ENCODE measurements at places on chromosomes 6 and 20.

DNA sequence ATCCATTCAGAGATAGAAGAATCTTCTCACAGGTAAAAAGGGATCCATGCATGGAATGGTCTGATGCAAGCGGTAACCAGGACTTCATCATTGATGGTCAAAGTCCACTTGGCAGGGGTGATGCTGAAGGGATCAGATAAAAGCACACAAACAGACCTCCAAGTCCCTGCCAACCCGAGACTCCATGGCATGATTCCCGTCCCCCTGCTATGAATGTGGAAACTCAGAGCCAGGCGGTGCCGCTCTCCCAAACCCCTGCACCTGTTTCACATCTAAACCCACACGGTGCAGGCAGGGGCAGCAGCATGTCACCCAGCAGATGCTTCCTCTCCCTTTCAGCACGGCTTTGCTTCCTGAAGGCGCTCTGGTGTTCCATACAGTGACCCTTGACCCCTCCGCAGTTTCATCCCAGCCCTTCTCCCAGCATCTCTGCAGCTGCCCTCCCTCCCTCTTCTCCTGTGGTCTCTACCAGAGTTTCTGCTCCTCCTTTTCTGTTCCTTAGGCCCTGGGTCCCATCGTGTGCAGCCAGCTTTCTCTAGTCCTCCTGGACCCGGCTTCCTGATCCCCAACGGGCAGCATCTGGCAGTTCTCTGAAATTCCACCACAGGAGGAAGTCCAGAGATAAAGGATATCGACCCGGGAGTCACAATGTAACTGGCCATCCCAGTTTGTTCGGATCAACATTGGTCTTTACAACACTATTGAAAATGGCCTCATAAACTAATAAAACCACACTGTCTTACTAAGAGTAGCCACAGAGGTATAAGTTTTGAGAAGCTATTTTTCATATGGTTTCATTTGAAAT is 235.0 kb downstream of the TTLL2 start:
- DNase-seq: no peak

DNA sequence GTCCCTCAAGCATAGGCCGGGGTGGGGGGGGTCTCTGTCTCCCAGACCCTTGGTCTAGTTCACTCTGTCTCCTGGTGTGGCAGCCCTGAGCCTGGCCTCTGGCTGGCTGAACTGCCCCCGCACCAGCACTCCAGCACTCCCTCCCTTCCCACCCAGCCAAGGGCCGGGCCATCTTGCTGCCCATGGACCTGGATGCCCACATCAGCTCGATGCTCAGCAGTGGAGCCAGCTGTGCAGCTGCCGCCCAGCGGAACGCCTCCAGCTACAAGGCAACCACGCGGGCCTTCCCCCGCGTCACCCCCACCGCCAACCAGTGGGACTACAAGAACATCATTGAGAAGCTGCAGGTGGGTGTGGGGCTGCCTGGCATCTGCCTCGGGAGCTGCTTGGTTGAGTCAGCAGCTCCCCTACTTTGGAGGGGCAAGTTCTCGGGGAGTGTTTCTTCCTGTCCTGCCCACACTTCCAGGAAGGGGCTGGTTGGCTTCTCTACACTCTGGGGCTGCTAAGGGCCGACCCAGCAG is 28.4 kb downstream of the UQCC2 start:
- no peak for DNase-seq

- no peak for DNase-seq
Measured at GRCh38 chr6:54801669-54802068, 44.9 kb upstream of the FAM83B start.

DNA sequence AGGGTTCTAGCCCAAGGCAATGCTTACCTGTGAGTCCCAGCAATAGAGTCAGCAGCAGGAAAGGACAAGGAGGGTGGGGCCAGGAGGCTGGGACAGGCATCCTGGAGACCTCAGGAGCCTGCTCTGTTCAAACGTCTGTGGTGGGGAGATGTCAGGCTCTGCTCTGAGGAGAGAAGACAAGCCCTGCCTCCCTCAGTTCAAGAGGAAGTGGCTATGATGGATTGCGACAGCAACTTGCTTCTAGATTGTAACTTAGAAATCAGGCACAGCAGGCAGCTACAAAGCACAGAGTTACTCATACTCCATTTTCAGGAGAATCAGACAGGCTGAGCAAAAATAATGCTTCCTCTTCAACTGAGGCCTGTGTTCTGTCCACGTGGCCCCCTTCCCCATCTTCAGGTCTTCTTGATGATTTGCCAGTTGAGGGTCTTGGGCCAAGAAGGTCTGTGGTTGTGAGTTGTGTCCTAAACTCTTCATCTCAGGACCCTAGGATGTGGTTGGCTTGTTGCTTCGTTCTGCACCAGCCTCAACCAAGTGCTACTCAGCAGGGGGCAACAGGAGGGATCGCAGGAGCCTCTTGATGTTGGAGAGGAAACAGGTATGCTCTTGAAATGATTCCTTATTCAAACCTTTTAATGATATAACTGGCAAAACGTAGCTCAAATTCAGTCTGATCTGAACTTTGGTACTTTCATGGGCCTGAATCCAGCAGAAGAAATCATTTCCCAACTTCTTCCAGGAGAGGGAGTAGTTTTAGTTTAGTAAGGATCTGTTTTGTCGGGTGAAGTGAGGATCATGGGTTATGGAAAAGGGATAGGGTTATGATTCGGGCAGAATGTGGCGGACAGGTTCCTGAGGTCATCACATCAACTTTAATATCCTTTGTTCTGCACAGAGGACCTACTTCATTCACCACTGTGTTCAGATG is 31.0 kb downstream of the SIRPB1 start:
- no peak for DNase-seq

DNA sequence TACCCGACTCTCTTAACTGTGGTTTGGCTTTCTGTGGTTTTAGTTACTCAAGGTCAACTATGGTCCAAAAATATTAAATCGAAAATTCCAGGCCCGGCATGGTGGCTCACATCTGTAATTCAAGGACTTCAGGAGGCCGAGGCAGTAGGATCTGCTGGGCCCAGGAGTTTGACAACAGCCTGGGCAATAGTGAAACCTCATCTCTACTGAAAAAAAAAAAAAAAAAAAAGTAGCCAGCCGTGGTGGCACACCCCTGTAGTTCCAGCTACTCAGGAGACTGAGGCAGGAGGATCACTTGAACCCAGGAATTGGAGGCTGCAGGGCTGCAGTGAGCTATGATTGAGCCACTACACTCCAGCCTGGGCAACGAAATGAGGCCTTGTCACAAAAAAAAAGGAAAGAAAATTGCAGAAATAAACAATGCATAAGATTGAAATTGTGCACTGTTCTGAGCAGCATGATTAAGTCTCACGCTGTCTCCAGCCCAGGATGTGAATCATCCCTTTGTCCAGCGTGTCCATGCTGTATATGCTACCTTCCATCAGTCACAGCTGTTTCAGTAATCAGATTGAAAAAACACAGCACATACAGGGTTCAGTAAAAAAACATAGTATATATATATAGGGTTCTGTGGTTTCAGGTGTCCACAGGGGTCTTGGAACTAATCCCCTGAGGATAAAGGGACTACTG is 40.7 kb downstream of the RGS17 start:
- no peak for DNase-seq

GRCh38 chr6:78810698-78811097 is 56.7 kb upstream of the IRAK1BP1 start:
- no peak for DNase-seq

DNA sequence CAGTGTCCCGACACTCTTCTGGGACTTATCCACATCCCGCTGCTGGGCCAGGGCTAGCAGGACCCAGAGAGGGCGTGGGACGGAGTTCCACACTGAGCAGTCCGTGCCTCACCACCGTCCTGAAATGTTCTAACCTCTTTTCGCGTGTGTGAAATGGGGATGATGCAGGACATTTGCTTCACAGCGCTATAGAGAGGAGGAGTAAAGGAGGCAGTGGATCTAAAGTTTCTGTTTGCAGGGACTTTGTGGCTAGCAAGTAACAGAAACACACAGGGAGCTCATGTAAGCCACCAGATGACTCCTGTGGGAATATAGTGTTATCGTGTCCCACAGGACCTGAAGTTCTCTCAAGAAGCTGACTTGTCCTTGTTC is 634 bp downstream of the ITPA start:
- DNase-seq: no peak

- no peak for DNase-seq
Measured at GRCh38 chr6:34332251-34333198, 59.9 kb downstream of the NUDT3 start.

DNA sequence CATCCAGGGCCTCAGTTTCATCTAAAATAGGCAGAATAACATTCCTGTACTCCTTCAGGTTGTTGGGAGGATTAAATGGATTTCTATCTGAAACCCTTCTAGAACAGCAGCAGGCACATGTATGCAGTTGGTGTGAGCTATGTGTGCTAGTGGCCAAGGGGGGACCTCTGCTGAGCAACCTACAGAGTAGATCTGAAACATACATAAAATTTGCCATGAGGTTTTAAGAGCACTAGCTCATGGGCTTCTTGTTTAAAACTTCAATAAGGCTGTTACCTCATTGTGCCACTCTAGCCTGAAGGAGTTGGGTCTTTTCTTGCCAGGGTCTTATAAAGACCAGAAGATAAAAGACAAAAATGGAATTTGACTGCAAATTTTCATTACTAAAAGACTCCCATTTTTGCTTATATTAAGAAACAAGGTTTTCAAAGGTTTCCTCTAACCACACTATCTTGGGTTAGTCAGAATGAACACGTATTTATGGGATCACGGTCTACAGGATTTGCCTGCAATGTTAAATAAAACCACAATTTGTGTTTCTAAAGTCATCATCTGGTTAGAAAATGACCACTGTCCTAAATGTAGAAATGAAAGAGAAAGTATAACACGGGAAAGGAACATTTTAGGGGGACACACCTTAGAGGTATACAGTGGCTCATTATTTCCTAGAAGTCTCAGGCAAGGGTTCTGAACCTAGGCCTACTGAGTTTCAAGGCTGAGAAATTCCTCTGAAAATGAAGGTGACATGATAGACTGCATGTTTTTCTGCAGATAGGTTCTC is 144.9 kb upstream of the OLIG3 start:
- DNase-seq: no peak

DNA sequence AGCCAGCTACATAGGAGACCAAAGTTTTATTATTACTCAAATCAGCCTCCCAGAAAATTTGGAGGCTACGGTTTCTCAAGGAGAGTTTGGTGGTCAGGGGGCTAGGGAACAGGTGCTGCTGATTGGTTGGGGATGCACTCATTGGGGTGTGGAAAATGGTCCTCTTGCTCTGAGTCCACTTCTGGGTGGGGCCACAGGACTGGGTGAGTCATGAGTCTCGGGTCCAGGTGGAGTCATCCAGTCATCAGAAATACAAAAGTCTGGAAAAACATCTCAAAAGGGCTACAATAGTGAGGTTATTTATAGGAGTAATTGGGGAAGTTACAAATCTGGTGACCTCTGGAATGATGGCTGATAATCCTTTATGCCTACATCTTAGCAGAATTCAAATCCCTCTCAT is 54.3 kb upstream of the SLC22A16 start:
- DNase-seq: no peak

GRCh38 chr20:32484225-32484957 is 100.7 kb downstream of the NOL4L start:
- peak; percentile 28 for DNase-seq

DNA sequence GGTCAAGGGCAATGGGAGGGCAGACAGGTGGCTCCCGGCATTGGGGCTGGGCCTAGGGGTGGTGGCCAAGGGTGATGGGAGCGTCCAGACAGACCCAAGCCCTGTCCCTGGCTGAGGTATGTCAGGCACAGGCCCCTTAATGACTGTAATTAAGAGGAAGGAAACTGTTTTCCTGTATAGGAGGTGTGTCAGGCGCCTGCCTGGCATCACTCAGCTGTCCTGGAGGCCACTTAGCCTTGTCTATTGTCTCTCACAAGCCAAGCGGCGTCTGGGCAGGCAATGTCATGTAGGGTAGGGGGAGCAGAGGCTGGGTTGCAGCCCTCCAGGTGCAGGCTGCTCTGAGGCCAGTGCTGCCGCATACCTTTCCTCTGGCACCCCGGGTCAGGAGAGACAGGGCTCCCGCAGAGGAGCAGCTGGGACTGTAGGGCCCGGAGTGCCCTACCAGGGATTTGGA is 3.9 kb upstream of the FAM83C start:
- DNase-seq: no peak

DNA sequence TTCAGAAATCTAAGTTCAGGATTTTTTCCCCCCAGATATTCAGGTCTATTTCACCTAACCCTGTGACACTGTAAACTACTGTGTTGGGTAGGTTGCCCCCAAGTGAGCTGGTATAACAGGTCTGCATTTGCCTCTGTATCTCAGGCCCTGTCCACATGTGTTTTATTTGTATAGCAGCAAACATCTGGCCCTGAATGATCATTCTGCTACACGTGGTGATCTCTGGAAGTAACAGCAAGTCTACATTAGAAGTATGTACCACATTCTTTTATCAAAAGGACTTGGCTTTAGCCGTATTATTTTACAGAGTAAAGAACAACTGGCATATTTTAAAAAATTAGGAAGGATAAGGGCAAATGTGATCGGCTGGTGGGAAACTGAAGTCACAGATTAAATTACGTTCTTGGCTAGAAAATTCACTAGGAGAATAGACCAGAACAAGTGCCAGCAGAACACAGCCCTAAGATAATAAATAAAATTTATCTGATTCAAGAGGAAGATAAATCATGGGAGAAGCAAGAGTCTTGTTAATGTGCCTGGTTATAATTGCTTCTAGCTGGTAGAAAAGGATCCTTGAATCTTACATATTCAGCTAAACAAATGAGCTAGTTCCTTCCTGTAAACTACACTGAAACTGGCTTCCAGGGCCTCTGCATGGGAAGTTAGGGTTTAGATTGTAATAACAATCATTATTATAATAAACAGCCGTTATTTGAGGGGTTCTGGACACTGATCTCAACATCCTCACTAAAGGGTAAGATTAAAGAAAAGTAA is 192.1 kb downstream of the SAMD5 start:
- DNase-seq: no peak

DNA sequence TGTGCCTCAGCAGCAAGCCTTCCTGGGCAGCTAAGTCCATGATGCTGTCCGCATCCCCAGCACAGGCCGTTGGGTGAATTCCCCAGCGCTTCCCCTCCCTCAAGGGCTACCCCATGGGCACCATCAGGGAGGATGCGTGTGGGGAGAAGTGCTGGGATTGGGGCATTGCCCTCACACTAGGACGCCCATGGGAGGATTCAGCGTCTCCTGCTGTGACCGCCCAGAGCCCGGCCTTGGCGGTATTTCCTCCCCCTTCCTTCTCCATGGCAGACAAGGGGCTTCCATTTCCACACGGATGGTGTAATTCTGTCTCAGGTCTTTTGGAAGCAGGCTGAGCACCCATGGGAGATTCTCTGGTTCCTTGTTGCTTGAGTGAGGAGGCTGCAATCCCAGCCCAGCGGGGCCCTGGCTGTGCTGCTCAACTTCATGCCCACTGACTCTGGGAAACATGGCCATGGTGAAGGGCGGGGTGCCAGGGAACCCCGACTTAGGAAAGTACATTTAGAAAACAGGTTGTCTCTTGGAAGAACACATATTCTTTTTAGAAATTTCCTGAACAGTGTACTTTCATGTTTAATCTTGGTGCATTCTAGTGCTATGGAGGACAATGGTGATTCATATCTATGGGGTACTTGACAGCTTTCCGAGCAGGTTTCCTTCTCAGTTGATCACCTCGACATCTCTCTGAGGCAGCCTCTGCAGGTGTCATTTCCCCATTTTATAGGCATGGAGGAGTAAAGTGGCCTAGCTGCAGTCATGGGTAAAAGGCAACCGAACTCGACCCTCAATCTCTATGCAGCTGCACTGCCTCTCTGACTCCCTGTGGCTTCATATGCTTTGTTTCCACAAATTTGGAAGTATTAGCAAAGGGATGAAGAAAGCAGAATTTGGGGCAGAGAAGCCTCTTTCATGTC is 178.2 kb upstream of the CST7 start:
- DNase-seq: no peak

Measured in GM12891 (cell line).